ENCODE measurements at places on chromosomes 3 and 15.

GRCh38 chr3:37603722-37604121 is 258.0 kb upstream of the CTDSPL start:
- no peak for DNase-seq

- no peak for DNase-seq
These were observed 23.0 kb downstream of the TPM1 start for GRCh38 chr15:63065262-63066221.

DNA sequence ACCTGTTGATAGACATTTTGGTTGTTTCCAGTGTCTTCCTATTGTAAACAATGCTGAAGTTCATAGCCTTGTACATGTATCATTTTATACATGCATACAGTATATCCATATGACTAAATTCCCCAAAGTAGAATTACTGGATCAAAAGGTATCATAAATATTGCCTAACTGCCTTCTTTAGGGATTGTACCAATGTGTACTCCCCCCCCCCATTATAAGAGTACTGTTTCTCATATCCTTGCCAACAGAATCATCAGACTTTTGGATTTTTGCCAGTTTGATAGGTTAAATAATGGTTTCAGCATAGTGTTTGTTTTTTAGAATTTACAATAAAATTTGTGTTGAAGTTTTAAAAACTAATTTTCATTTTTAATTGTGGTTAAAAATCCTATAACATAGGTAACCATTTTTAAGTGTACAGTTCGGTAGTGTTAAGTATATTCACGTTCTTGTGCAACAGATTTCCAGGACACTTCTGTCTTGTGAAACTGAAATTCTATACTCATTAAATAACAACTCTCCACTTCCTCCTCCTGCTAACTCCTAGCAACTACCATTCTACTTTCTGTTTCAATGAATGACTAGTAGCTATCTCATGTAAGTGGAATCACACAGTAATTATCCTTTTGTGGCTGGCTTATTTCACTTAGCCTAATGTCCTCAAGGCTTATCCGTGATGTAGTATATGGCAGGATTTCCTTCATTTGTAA is 30.8 kb upstream of the MAP3K13 start:
- DNase-seq: no peak

DNA sequence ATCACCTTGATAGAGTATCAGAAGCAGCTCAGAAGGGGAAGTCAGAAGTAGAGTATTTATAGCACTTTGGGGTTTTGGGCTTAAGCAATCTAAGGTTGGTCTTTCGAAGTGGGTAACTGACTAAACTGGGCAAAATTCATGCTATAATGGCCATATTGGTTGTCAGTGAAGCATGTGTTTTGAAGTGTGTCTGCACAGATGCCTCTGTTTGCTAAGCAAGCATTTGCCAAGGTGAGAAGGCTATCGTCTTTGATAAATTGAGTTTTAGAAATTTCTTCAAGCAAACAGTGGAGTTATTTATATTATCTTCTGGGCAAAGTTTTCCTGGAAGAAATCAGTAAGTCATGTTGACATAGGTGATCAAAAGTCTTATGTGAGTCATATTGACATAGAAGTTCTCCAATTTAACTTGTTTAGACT is 412.8 kb upstream of the TGFBR2 start:
- no peak for DNase-seq

GRCh38 chr15:90648137-90649070 is 68.7 kb upstream of the BLM start:
- peak; percentile 44 for DNase-seq

DNA sequence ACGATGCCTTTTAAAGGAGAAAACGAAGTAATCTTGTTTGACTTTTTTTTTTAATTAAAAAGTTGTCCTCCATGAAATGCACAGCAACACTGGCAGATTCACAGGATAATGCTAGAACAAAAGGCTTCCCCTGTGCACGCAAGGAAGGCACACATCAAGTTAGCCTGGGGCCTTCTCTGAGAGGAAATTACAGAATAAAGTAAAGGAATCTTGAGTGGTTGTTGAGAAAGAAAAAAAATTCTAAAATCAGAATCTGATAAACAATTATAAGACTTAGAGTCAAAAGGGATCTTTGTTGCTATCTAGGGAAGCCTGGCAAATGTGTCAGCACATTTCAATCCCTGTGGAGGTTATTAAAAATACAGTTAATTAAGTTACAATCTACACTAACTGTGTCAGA is 946.0 kb downstream of the IGSF11 start:
- DNase-seq: no peak

DNA sequence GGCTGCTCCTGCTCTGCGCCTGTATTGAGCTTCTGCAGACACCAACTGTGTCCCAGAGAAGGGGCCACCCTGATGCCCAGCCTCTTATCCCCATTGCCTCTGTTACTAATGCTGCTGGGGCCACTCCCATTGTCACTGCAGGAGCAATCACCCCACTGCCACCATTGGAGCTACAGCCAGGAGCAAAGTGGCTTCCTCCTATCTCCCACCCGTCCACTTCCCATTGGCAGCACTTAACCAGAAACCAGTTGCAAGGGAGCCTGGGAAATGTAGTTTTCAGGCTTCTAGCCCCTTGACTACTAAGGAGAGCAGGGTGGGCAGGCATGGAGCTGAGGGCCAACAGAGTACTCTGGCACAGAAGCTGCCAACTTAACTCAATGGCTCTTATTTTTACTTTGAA is 55.9 kb upstream of the KLF13 start:
- no peak for DNase-seq

GRCh38 chr3:64140651-64141050 is 84.6 kb downstream of the PRICKLE2 start:
- no peak for DNase-seq

GRCh38 chr15:79519628-79520027 is 87.5 kb downstream of the MINAR1 start:
- no peak for DNase-seq

DNA sequence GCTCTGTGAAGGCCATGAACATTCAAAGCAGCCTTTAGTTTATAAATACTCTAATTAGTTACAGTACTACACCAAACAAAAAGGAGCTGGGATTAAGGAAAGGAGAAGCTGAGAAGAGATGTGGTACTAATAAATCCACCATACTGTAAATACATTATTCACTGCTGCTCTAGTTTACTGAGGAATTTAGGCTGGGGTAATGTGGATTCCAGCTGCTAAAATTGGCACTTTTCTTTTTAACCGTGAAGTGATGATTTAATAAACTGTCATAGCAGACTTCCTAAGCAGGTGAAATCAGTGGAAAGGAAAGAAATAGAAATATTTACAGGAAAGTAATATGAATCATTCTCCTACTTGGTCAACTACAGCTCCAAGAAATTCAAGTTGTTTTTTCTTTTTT is 88.7 kb downstream of the TFG start:
- DNase-seq: no peak

- DNase-seq: no peak
These were observed 943.9 kb downstream of the ROBO1 start for GRCh38 chr3:78823859-78824258.

DNA sequence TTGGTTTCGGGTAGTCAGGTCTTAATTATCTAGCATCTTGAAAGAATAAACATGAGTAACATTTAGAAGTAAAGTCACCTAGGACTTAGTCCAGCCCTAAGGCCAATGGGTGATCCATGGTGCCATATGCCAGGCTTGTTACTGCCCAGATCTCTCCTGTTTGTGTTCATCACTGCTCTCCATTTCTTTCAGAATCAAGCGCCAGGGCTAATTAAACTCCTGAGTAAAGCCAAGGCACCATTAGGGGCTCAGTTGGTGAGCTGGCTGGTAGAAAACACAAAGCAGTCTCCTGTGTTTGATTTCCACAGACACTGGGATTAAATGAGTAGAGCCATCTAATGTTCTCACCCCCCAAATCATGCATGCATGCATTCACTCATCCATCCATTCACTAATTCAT is 11.3 kb downstream of the CYP19A1 start:
- no peak for DNase-seq

- DNase-seq: no peak
These were observed 13.2 kb downstream of the IQCB1 start for GRCh38 chr3:121821421-121822199.

GRCh38 chr15:94887391-94887790 is 656.0 kb downstream of the MCTP2 start:
- no peak for DNase-seq

GRCh38 chr3:30524357-30525040 is 81.9 kb upstream of the TGFBR2 start:
- DNase-seq: no peak

GRCh38 chr3:184981071-184981470 is 169.1 kb downstream of the VPS8 start:
- no peak for DNase-seq

GRCh38 chr3:99145031-99145430 is 243.5 kb upstream of the DCBLD2 start:
- DNase-seq: no peak

GRCh38 chr3:52705688-52706686 is at the start of the genes GLT8D1 and SPCS1:
TSS of gene GLT8D1 (minus strand) at chr3:52705791. CDS start at chr3:52700460, 5,331 bp downstream.
TSS of gene SPCS1 (plus strand) at chr3:52706106. CDS start at chr3:52706247, 141 bp downstream.
- DNase-seq: peak; percentile 82

DNA sequence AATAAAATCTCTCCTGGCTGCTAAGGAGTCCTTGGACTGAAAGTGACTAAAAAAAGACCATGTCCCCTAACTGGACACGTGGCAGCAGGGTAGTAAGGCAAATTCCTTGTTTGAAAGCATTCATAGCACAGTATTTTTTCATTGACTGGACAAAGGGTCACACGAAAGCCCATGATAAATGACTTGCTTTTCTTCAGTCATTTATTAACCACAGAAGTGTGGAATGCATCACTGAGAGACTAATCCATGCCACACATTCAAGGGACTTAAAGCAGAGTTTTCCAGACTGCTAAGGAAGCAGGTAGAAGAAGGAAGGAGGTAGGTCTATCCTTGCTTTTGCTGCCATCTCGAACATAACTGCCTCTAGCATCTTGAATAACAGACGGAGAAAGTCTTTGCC is 31.2 kb downstream of the CASR start:
- no peak for DNase-seq

All from stimulated activated CD4-positive, alpha-beta T cell treated with anti-CD3 and anti-CD28 coated beads, Interleukin-12 subunit alpha, Interleukin-12 subunit beta, amount 100 ng/mL, for 4 hours (primary cell).